ENCODE measurements at places on chromosomes 4 and X. TPM values are rescaled to one million over a fixed set of nuclear protein-coding genes. Genes with fewer than 3 reads are reported as not detected.

GAGE12E gene
- total RNA-seq = not detected

BOD1L1 gene
- total RNA-seq = 38.6 TPM

DACH2 gene
- total RNA-seq = 0.39 TPM

UGT2A1 gene
- total RNA-seq = not detected

SLC39A8 gene
- total RNA-seq = 6.6 TPM

TCP11X2 gene
- total RNA-seq = not detected

DCAF4L1 gene
- total RNA-seq = 0.17 TPM

STAP1 gene
- total RNA-seq = 1.2 TPM

BMPR1B gene
- 19.7 TPM for total RNA-seq

CHRNA9 gene
- total RNA-seq = 0.11 TPM

LAMTOR3 gene
- 22.6 TPM for total RNA-seq

SATL1 gene
- total RNA-seq = not detected

TAF7L gene
- 0.13 TPM for total RNA-seq

VCX2 gene
- total RNA-seq = not detected

EPHA5 gene
- 0.58 TPM for total RNA-seq

GPR119 gene
- not detected for total RNA-seq

UGT2B15 gene
- not detected for total RNA-seq

GLRA3 gene
- total RNA-seq = not detected

RENBP gene
- total RNA-seq = 8.2 TPM

PPEF2 gene
- not detected for total RNA-seq

WFS1 gene
- 159 TPM for total RNA-seq

ETNPPL gene
- not detected for total RNA-seq

DUX4 gene
- not detected for total RNA-seq

DHRSX gene
- total RNA-seq = 19.6 TPM

CORIN gene
- total RNA-seq = 3.3 TPM

PPP1R2C gene
- total RNA-seq = not detected

PDE6B gene
- total RNA-seq = 3.3 TPM

ATP2B3 gene
- total RNA-seq = 0.33 TPM

H2BW2 gene
- total RNA-seq = not detected

TMEM255A gene
- total RNA-seq = 4.7 TPM

HSFX4 gene
- total RNA-seq = not detected

TCEAL4 gene
- 416 TPM for total RNA-seq

UCHL1 gene
- 46.7 TPM for total RNA-seq

ATP6AP2 gene
- 105 TPM for total RNA-seq

IL2RG gene
- 1.1 TPM for total RNA-seq

PHKA1 gene
- 6.0 TPM for total RNA-seq

LRP2BP gene
- total RNA-seq = 0.50 TPM

KLHL15 gene
- 21.5 TPM for total RNA-seq

POU3F4 gene
- total RNA-seq = not detected

SULT1B1 gene
- 0.34 TPM for total RNA-seq

ASMT gene
- total RNA-seq = 0.32 TPM

GYPE gene
- 0.33 TPM for total RNA-seq

HPGDS gene
- 3.1 TPM for total RNA-seq
